Inflammatory macrophage (primary cell): ENCODE measurements at places on chromosomes 16 and 17.

GRCh38 chr16:83996481-83997252 is 28.6 kb downstream of the NECAB2 start:
- no peak for DNase-seq

DNA sequence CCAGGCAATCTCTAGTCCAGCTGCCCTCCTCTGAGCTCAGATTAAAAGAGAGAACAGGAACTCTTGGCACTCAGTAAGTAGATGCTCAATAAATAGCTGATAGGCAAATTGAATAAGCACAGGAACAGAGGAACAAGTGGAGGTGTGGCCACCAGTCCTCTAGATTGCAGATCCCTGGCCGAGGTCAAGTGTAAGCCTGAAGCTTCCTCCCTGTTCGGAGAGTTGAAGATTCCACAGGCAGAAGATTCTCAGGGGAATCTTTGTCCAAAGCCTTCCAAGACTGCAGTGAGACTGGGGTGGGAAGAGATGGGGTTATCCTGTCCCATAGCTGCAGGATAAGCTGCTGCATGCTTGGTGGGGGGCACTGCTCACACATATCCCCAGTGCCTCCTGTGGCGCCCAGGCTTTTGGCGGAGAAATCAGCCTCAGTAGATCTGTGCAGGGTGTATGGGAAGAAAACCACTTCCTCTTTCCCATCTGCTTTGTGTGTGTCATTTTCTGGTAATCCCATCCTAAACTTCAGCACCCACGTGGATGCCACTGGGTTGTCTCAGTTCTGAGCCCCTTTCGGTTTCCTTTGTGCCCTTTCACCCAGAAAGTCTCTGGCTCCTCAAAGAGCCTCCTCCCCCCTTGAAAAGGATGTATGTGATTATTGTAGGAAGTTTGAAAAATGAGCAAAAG is 12.1 kb downstream of the CD300A start:
- peak; percentile 91 for DNase-seq

DNA sequence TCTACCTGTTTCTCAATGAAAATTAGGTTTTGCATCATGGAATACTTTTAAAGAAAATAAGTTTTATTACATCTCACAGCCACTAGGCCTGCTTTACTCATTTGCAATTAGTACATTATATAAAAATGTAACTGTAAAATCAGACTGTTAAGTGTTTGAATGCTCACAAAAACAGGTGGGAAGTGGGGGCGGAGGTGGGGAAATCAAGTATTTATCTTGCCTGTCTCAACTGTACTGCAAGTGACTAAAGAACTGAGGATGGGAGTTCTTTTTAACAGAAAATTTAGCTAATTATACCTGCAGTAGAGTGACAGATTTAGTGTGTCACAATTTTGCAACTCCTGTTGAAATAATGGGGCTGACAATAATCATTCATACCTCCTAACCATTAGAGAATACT is 34.1 kb downstream of the ITFG1 start:
- DNase-seq = no peak

DNA sequence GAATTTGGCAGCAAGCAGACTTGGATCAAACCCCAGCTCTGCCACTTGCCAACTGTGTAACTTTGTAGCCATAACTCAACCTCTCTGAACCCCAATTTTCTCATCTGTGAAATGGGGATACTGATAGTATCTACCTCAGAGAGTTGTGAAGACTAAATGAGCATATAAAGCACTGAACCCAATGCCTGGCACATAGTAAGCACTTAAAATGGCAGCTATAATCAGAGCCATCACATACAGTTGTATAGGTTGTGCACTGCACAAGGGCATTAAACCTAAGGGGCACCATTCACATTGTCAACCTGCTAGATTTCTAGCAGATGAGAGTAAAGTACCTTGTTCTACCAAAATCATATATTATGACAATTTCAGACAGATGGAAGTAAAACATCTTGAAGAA is 10.6 kb upstream of the CPNE2 start:
- DNase-seq = no peak

GRCh38 chr17:50642071-50642721 is 7.5 kb downstream of the ABCC3 start:
- no peak for DNase-seq

GRCh38 chr16:57640612-57641011 is 12.2 kb downstream of the ADGRG1 start:
- no peak for DNase-seq

DNA sequence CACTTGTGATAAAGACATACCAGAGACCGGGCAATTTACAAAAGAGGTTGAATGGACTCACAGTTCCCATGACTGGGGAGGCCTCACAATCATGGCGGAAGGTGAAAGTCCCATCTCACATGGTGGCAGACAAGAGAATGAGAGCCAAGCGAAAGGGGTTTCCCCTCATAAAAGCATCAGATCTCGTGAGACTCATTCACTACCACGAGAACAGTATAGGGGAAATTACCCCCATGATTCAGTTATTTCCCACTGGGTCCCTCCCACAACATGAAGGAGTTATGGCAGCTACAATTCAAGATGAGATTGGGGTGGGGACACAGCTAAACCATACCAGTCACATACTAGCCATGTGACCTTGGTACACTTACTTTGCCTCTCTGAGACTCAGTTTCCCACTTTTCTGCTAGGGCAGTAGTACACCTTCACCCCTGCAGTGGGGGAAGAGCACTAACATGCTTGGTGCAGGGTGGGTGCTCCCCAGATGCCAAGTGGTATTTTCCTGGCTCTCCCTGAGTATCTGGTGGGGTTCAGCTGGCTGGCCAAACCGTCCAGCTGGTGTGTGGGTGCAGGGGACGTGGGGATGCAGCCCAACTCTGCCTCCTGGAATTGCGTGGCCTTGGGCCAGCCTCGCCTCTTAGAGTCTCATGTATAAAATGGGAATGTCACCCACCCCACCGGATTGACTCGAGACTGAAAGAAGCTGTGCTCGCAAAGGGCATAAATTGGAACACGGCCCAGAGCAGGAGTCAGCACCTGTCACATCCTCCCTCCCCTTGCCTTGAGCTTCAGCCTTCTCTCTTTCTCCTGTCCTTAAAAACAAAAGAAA is 364.1 kb downstream of the CPPED1 start:
- no peak for DNase-seq

- DNase-seq = no peak
These were observed 338.5 kb downstream of the UTP18 start for GRCh38 chr17:51598824-51599223.

- DNase-seq = peak; percentile 29
These were observed 494.1 kb upstream of the ERCC4 start for GRCh38 chr16:13425836-13426235.

DNA sequence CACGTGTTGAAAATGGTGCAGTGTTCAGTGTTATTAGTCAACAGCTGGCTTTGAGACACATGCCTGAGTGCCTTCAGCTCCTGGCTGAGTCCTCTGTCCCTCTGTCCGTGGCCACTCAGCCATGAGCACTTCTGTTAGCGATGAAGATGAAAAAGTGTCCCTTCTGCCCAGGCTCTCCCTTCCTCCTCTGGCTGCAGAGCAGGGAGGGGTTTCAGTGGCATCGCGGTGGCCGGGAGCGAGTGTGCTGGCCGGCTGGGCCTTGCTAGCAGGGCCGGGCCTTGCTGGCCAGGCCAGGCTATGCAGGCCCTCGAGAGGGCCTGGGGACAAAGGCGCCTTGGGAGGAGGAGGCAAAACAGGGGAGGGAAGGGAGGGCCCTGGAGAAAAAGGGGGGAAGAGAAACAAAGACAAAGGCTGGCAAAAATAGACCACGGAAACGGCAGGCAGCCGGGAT is 47.7 kb downstream of the CMIP start:
- DNase-seq = no peak

DNA sequence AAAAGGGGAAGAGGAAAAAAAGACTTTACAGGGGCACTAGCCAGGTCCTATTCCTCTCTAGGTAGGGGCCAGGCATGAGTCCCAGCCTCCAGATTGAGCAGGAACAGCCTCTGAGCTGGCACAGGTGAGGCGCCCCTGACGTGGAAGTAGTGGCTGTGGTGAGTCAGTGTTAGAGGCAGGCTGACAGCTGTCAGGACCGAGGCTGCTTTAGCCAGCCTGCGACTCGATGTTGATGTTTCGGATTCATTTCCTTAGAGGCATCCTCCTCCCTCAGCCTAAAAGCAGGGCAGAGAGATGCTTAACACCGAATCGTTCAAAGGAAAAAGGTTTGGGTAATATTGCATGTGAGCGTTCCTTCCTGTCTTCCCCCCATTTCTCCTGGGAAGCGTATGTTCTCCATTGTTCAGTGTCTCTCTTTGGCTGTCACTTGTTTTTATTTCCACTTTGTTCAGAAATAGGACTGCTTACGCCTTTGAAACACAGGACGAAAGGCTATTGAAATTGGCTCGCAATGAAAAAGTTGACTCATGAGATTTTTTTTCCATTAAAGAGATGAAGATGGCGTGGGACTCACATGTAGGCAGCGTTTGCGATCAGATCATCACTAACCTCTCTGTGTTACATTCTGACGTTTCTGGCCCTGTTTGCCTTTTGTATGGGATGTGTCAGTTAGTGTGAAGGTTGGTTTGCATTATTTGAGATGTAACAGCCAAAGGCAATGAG is 1.3 kb downstream of the KIAA0513 start:
- DNase-seq = no peak

DNA sequence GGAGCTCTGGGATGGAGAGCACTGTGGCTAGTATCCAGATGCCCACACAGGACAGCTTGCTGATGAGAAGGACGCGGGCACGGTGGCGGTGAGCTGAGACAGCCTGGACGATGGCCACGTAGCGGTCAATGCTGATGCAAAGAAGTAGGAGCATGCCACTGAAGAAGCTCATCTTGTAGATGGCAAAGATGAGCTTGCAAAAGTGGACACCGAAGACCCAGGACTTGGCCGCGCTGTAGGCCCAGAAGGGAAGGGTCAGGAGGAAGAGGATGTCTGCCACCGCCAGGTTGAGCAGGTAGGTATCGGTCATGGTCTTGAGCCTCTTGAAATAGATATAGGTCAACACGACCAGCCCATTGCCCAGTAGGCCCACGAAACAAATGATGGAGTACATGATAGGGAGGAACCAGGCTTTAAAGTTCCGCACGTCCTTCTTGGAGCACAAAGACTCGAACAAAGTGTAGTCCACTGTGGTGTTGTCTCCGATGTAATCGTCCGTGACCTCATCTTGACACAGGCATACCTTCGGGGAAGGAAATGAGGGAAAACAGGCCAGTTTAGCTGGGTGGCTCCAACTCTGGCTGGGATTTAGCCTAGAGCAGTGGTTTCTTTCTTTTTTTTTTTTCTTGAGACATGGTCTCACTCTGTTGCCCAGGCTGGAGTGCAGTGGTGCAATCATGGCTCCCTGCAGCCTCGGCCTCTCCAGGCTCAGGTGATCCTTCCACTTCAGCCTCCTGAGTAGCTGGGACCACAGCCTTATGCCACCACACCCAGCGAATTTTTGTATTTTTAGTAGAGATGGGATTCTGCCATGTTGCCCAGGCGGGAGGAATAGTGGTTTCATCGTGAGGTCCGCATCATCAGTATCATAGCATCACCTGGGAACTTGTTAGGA is 9.7 kb downstream of the CCR7 start:
- DNase-seq = no peak
